ENCODE measurements at places on chromosomes 11 and 22.

GRCh38 chr22:42338479-42338878 is 68.0 kb upstream of the TCF20 start:
- DNase-seq, result no peak

- DNase-seq, result no peak
These were observed 9.2 kb upstream of the TSSC4 start for GRCh38 chr11:2391181-2391975.

GRCh38 chr11:115552773-115553438 is 48.7 kb upstream of the CADM1 start:
- no peak for DNase-seq

- DNase-seq, result no peak
These were observed 8.1 kb downstream of the NXPE4 start for GRCh38 chr11:114587398-114587953.

DNA sequence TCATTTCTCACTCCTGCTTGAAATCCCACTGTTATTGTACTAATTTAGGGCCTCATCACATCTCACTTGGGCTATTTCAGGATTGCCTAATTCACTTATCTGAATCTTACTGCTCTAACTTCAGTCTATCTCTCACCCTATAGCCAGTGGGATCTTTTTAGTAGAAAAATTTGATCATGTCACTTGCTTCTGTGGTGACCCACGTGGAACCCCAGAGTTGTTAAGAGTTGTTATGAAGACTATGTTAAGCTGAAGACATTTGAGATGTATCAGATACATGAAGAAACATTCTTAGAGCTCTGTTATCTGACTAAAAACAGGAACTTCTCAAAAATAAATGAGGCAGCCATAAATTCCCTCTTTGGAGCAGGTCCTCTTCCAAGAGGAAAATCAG is 1375.6 kb upstream of the TENM4 start:
- DNase-seq, result no peak

Measured in kidney (tissue), 22 donors.